ENCODE measurements at places on chromosomes 5 and 9.
A peak's percentile ranks its signal among the peaks of the same experiment; 100 is the strongest.

- DNase-seq, result no peak
These were observed 324.8 kb downstream of the GABRG2 start for GRCh38 chr5:162392336-162392735.

GRCh38 chr9:78383130-78383529 is 86.2 kb downstream of the PSAT1 start:
- no peak for DNase-seq

- DNase-seq, result no peak
These were observed 416.6 kb downstream of the PLK2 start for GRCh38 chr5:58043032-58043945.

GRCh38 chr5:9194509-9194908 is 351.4 kb downstream of the SEMA5A start:
- no peak for DNase-seq

- no peak for DNase-seq
These were observed at the start of gene TNFAIP8 for GRCh38 chr5:119355685-119356611. TNFAIP8 (plus strand) TSS chr5:119356019; CDS start chr5:119356091, 72 bp downstream.

DNA sequence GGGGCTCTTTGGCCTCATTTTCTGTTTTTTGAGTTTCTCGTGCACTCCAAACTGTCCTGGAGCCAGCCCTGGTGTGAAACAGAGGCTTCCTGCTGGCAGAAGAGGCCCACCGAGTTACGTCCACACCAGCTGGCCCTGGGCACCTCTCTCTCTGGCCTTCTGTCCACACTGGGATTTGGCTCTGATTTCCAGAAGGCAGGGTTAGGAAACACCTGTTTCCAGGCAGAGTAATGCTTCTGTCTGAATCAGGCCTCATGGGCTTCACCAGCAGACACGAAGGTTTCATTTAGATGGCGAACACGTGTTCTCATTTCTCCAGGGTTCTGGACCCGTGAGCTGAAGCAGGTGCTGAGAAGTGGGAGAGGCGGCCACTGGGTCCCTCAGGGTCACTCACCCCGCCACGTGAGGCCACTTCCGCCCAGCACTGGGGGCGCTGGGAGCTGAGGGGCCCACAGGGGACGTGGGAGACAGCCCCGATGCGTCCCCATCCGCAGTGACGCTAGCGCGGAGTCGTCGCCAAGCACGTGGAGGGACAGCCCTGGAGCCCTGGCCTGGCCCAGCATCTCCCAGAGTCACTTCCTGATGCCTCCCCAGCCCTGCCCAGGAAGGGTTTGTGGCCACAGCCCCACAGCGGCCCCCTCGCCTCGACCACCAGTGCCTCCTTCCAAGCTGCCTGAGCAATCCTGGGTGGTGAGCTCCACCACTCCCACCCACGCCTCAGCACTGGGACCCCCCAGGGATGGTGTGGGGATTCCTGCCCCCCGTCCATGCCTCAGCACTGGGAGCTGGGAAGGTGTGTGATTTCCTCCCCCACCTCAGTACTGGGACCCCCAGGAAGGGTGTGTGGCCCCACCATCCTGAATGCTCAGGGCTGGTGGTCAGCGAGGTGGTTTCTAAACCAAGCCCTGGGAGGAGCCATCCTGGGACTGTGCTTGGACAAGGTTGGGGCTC is 4.9 kb upstream of the LRRC14B start:
- no peak for DNase-seq

DNA sequence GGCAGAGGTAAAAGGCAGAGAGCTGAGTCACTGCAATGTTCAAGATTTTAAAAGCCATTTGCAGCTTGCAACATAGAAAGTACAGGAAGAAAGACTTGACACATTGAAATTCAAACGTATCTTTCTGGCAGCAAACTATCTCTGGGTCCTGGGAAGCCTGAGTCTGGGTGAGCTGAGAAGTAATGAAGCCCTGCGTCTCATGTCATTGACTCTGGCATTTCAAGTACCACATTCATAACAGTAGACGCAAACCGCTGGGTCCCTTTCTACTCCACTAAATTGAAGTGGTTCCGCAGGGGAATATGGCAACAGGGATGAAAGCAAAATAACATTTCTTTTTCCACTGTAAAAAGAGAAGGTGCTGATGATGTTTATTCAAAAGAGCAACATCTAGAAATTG is 694.3 kb downstream of the BRINP1 start:
- DNase-seq, result no peak

GRCh38 chr5:131068893-131069643 is 96.0 kb downstream of the HINT1 start:
- peak; percentile 25 for DNase-seq

DNA sequence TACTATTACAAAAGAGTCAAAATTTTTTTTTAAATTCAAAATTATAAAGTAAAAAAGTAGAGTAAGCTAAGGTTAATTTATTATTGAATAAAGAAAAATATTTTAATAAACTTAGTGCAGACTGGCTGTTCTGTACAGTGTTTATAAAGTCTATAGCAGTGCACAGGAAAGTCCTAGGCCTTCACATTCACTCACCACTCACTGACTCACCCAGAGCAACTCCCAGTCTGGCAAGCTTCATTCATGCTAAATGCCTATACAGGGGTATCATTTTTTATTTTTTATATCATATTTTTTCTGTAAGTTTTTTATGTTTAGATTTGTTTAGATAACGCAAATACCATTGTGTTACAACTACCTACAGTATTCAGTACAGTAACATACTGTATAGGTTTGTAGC is 700.7 kb upstream of the GRAMD2B start:
- DNase-seq, result no peak

- no peak for DNase-seq
These were observed 33.1 kb upstream of the ZNF462 start for GRCh38 chr9:106829666-106830408.

GRCh38 chr9:86508208-86508903 is 154.1 kb upstream of the TUT7 start:
- no peak for DNase-seq

GRCh38 chr5:35134278-35135030 is 86.7 kb upstream of the AGXT2 start:
- DNase-seq, result no peak

DNA sequence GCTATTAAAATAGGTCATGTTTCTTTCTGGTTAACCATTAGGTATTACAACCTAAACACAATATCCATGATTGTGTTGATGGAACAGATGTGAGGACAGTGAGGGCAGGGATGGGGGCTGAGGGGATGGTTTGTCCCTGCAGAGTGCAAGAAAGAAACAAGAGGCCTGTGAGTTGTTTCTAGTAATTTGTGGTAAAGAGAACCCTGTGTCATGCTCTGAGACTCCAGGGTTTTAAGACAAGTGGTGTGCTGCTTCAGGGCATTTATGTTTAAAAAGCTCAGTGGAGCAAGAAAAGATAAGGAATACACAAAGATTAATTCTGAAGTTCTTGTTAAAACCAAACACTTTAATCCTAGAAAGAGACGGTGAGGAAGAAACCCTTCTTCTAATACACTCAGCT is 656.5 kb downstream of the TLE1 start:
- DNase-seq, result no peak

- DNase-seq, result no peak
These were observed 100.4 kb upstream of the MAMDC2 start for GRCh38 chr9:69943148-69943806.

DNA sequence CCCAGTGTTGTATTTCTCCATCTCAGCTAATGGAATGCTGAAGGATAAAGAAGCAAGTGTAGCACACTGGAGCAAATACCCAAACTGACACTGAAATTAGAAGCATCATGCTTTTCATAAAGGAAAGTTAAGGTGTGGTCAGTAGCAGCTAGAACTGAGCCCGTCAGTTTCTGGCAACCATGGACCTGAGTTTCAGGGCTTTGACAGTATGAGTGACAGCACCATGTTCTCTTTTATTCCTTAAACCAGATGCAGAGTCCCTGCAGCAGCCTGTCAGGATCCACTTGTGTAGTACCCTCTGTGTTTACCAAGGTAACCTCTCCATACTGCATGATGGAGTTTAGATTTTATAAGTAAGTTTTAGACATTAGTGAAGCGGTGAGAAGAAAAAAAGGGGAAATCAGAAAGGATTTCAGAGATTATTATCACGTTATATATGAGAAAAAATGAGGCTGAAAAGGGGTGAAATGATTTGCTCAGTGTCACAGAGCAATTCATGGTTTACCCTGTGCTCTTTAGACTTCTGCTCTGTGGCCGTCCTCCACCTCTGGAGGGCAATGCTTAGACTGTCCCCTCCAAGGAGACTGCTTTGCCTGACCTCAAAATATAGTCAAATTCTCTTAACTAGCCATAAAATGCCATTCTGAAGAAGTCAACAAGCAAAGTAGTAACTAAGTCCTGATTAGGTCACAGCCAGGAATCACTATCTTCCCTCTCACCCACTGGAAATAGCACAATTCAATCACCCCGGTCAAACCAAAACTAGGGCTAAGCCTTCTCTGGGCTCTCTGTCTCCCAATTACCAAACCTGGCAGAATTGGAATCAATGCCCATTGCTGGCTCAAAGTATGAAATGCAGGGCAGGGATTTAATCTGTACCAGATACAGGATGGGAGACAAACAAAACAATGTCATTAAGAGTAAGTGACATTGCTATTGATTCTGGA is 10.5 kb upstream of the MYOT start:
- DNase-seq, result no peak

DNA sequence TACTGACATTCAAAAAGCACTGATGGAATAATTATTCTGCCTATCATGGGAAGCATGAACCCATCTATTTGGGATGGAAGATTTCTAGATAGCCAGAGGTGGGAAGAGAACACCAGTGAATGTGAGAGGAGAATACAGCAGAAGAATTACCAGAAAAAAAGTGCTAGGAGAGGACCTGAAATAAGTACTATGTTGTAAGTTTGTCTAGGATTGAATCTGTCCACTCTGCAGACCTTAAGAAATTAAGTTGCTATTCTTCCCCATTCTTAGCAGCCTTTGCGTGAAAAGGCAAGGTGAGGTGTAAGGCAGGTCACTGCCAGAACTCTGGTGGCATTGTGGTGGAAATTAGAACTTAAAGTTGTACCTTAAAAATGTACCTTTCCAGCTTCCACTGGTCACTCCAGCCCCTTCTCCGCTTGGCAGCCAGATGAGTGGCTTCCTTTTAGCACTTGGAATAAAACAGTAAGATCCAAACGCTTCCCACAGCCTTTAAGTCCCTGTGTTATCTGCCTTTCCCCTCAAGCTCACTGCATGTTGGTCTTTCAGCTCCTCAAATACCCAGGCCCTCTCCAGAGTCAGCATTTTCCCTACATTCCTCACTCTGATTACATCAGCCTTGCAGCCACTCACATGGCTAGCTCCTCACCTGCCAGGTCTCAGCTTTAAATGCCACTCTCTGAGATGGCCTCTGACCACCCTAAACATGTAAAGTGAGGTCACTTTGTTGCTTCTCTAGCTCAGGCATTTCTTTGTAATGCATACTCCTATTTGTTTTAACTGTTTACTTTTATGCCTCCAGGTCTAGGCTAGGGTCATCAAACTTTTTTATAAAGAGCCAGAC is 253.0 kb downstream of the EPB41L4A start:
- DNase-seq, result no peak

GRCh38 chr5:36111238-36111637 is 40.4 kb downstream of the LMBRD2 start:
- no peak for DNase-seq

DNA sequence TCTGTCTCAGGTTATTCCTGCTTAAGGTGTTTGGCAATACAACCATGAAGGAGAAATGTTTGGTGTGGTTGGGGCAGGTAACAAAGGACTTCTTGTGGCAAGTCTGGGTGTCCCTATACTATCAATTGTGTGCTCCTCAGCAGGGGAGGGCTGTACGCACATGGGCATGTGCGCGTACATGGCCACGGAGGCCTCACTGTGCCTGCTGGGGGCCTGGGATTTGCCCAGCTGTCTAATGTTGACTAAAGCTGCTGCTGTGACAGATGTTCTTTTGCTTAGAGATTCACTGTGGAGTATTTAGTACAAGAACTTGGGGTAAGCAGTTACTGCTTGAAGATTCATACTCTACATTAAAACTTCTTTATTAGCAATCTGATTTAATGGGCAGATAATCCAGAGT is 97.5 kb downstream of the HSPA4 start:
- DNase-seq, result no peak

DNA sequence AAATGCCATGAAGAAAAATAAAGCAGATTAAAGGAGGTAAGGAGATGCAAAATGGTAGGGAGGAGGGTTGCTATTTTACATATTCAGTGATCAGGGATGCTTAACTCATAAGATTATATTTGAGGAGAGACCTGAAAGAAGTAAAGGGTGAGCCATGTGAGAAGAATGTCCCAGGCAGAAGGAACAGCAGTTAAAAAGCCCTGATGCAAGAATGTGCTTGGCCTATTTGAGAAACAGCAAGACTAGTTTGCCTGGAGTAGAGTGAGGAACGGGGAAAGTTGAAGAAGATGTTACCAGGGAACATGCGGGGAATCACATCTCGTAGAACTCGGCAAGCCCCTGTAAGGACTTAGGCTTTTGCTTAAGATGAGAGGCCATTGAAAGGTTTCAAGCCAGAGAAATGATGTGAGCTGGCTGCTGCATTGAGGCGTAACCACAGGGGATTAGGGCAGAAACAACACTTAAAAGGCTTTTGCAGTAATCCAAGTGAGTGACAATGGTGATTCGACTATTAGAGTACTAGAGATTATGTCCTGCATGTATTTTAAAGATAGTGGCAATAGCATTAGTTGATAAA is 198.7 kb downstream of the VPS13A start:
- DNase-seq, result no peak

GRCh38 chr9:107960916-107961315 is 471.3 kb upstream of the KLF4 start:
- no peak for DNase-seq

- DNase-seq, result no peak
These were observed 5.2 kb upstream of the GCNT1 start for GRCh38 chr9:76453785-76454184.

DNA sequence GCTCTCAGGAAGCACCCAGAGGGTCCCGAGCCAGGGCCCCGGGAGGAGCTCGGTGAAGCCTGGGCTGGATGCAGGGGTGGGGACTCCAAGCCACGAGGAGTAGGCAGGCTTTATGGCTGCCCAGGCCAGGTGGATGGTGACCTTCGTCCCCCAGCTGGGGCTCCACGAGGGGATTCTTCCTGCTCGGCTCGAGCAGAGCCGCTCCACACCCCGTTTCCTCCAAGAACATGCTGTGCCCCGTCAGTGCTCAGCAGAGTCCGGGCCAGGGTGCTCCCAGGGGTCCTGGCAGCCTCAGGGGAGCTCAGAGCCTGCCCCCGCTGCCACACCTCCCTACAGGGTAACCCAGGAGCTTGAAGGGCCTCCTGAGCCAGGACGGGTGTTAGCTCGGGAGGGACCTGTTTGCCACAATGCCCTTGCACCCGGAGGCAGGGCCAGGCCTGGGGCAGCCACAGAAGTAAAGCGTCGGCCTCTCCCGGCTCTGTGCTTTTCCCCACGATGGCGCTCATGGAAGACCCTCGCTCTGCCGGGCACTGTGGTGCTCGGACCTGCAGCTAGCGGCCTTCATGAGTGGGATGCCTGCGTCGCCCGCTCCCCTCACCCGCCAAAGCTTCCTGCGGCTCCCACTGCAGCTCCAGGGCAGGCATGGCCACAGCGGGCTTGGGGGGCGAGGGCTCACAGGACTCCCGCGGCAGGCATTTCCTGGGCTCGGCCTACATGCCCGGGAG is 86.8 kb downstream of the KCNT1 start:
- no peak for DNase-seq

GRCh38 chr9:15248081-15248480 is 58.9 kb downstream of the TTC39B start:
- no peak for DNase-seq
